NCI-H187 (cell line): ENCODE measurements at places on chromosomes 16 and 17.

GRCh38 chr17:81899514-81900166 is 2.4 kb upstream of the NPB start:
- DNase-seq = no peak

- no peak for DNase-seq
These were observed 130.2 kb downstream of the STXBP4 start for GRCh38 chr17:55098765-55099164.

DNA sequence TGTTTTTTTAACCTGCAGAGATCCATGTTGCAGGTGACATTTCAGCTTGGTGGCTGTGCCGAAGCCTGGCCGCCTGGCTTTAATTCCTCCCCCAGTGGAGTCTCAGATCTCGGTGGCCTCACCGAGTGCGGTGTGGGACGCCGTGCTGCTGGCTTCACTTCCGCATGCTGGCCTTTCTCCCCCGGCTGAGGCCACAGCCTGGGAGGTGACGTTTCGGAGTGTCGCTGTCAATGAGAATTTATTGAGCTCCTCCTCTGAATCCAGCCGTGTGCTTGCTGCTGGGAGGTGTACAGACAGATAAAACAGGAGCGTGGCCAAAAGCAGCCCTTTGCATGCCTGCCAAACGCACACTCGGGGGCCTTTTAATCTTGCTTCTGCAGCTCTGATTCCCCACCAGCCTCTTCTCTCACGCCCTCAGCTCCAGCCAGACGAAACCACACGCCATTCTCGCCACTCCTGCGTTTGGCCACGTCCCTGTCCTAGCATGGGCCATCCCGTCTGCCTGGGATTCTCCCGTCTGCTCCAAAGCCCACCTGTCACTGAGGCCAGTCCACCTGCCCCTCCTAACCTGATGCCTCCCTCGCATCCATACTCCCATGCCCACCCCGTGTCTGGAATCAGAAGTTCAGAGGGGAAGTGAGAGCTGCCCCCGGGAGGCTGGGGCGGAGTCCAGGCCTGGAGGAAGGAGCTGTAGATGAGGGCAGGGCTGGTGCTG is 3.6 kb downstream of the GSE1 start:
- no peak for DNase-seq

DNA sequence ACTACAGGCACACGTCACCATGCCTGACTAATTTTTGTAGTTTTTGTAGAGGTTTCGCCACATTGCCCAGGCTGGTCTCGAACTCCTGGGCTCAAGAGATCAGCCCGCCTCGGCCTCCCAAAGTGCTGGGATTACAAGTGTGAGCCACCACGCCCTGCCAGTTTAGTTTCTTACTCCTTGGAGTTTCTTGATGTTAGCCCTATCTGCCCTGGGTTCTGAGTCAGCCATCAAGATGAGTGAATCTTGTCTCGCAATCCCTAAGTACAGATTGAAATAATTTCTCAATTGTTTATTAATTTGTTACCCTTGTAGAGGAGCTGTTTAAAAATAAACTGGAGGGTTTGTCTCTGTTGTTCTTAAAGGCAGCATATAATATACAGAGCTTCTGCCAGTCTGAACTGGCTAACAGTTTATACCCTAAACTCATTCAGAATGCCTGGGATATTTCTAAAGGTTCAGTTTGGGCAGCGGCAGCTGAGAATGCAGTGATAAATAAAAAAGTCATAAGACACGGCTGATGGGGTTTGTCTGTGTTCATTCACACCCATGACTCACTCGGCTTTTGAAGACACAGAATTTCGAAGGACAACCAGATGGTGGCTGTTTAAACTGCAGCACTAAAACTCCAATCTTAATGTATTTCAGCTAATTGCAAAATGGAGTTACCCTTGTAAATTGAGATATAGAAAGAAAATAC is 39.6 kb downstream of the GPRC5B start:
- DNase-seq = no peak

- no peak for DNase-seq
These were observed 936.9 kb upstream of the EEF2KMT start for GRCh38 chr16:6034511-6034910.

DNA sequence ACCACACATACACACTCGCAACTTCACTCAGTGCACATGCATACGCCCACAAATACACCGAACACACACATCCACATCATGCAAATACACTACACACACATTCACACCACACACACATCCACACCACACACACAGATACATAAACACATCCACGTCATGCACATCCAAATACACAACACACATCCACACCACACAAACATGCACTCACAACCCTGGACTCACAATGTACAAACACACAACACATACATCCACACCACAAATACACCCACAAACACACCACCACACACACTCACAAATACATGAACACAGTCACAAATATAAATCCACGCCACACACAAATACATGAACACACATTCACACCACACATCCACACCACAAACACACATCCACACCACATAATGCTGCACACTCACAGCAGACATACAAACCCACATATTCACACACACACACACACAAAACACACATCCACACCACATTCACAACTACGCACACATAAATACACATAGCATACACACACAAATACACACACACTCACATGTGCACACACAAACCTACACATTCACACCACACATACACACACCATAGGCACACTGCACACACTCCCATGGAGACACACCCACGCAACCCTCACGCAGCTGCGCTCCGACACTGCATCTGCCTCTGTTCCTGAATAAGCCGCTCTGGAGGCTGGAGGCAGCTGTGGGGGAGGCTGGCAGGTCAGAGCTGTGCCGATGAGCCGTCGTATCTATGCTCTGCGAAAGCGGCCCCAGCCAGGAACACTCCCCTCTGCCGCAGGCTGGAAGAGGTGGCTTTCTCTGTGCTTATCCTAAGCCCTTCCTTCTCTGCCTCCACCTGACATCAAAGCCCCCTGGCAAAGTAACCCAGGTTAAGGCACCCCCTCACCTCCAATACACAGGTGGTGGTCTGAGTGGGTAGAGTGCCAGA is 141.8 kb downstream of the GRIN2A start:
- DNase-seq = no peak

- DNase-seq = no peak
These were observed 18.2 kb upstream of the FASN start for GRCh38 chr17:82116246-82116645.

- no peak for DNase-seq
These were observed 40.6 kb downstream of the IKZF3 start for GRCh38 chr17:39823407-39824054.

DNA sequence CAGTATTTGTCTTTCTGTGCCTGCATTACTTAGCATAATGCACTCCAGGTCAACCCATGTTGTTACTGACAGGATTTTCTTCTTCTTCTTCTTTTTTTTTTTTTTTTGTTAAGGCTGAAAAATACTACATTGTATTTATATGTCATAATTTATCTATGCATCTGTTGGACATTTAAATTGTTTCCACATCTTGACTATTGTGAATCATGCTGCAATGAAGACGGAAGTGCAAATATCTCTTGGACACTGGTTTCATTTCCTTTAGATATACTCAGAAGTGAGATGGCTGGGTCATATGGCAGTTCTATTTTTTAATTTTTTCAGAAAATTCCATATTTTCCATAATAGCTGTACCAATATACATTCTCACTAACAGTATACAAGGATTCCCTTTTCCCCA is 272.7 kb upstream of the PMFBP1 start:
- DNase-seq = no peak

GRCh38 chr16:970766-971581 is at the start of gene LMF1:
TSS of gene LMF1 (minus strand) at chr16:970984. CDS start at chr16:970980, 4 bp downstream.
- DNase-seq = peak; percentile 86

- DNase-seq = no peak
These were observed at the start of gene EDC4 for GRCh38 chr16:67872631-67873434. TSS of gene EDC4 (plus strand) at chr16:67873052. CDS start at chr16:67873262, 210 bp downstream.

- no peak for DNase-seq
These were observed 20.9 kb upstream of the FASN start for GRCh38 chr17:82118815-82119380.

- DNase-seq = no peak
These were observed 46.4 kb upstream of the CDH13 start for GRCh38 chr16:82580298-82580890.
